ENCODE measurements at places on chromosomes 2 and 18.

DNA sequence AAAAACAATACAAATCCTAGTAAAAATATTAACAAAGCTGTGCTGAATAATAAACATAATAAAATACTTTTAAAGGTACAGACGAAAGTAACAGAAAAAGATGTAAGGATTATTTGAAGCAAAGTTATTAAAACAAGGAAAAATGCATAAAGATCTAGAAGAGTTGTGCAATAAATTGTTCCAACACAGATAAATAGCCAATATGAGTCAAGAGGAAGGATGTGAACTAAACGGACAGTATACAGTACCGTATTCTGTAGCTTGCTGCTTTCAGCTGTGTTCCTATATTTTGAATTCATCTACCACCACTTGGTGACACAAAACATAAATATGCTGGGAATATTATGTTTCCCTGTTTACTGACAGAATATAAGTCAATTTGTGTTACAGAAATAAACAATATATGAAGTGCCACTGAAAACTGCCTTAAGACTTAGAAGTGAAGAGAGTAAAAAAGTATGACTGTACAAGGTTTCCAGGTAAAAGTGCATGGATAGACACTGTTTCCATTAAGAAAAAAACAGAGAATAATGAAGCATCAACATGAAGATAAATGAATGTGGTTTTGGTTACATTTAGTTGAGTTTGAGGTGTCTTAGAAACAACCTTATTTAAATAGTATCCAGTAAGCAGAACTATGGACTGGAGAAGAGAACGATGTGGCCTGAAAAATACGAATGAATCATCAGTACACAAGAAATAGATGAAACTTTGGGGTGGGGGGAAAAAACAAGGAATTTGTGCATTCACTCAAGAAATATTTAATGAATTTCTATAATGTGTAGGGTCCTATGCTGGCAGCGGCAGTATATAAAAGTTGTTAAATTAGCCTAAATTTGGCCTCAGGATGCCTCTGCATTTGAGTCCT, 13.1 kb downstream of the PPP3R1 start:
- no peak for DNase-seq

- DNase-seq, result no peak
These were observed 38.1 kb upstream of the SLC3A1 start for GRCh38 chr2:44237221-44237620.

DNA sequence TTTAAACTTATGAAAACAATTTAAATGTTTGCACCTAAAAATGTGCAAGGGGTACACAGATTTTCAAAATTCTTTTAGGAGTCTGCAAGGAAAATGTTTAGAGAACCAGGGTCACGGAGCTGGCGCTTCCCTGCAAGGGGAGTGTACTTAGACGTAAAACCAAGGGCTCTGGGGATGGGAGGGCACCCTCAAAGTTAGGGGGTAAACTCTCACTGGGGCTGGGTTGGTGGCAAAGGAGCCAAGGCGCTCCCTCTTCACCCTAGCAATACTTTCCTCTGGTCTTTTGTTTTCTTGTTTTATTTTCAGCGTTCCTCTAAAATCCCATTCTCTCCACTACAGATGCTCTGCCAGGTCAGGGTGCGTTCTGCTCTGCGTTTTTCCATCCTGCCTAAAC, 20.0 kb downstream of the TMEM247 start:
- no peak for DNase-seq

- no peak for DNase-seq
These were observed 710.4 kb downstream of the RNF144A start for GRCh38 chr2:7627583-7627982.

DNA sequence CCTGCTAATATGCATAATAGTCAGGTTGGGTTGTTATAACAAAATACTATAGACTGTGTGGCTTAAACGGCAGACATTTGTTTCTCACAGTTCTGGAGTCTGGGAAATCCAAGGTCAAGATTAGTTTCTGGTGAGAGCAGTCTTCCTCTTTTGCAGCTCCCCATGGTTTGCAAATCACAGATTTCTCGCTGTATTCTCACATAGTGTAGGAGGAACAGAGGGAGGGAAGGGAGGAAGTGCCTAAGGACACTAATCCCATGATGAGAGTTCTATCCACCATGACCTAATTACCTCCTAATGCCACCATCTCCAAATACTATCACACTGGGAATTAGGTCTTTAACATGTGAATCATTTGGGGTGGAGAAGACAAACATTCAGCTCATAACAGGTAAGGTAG, 20.1 kb upstream of the PTH2R start:
- DNase-seq, result peak; percentile 3
